Epithelial cell of umbilical artery (primary cell): ENCODE measurements at places on chromosomes 16 and 17. TPM values are rescaled to one million over a fixed set of nuclear protein-coding genes. Genes with fewer than 3 reads are reported as not detected.

Gene GDPD3
- 0.32 and 0.61 TPM in 2 replicates for total RNA-seq

Gene NPIPA3
- 0.32 and 2.1 TPM in 2 replicates for total RNA-seq

Gene EVPLL
- total RNA-seq, result not detected in 2 replicates

Gene SLC38A8
- total RNA-seq, result not detected in 2 replicates

Gene LITAF
- 1.4 and 5.5 TPM in 2 replicates for total RNA-seq

Gene PNMT
- total RNA-seq, result not detected in 2 replicates

Gene PRSS36
- total RNA-seq, result 0.32 and 1.5 TPM in 2 replicates

Gene CHD9NB
- 0.97 and 1.2 TPM in 2 replicates for total RNA-seq

Gene RBFOX1
- total RNA-seq, result not detected in 2 replicates

Gene TRAP1
- total RNA-seq, result 73.1 and 99.7 TPM in 2 replicates

Gene ITGB4
- 0.97 and 2.3 TPM in 2 replicates for total RNA-seq

Gene SNN
- total RNA-seq, result 9.6 and 15.6 TPM in 2 replicates

Gene PPP1R1B
- total RNA-seq, result not detected in 2 replicates

Gene MRM1
- total RNA-seq, result 5.8 and 7.0 TPM in 2 replicates

Gene SPATA20
- 32.2 and 32.8 TPM in 2 replicates for total RNA-seq

Gene ZNF205
- 20.1 and 29.9 TPM in 2 replicates for total RNA-seq

Gene RAMP2
- total RNA-seq, result 1.9 and 5.2 TPM in 2 replicates

Gene PMM2
- 27.6 and 29.5 TPM in 2 replicates for total RNA-seq

Gene NOTUM
- not detected in 2 replicates for total RNA-seq

Gene OTOP3
- not detected in 2 replicates for total RNA-seq

Gene PCGF2
- 3.6 and 5.5 TPM in 2 replicates for total RNA-seq
